ENCODE measurements at places on chromosomes 2 and 18. TPM values are rescaled to one million over a fixed set of nuclear protein-coding genes. Genes with fewer than 3 reads are reported as not detected.

DNA sequence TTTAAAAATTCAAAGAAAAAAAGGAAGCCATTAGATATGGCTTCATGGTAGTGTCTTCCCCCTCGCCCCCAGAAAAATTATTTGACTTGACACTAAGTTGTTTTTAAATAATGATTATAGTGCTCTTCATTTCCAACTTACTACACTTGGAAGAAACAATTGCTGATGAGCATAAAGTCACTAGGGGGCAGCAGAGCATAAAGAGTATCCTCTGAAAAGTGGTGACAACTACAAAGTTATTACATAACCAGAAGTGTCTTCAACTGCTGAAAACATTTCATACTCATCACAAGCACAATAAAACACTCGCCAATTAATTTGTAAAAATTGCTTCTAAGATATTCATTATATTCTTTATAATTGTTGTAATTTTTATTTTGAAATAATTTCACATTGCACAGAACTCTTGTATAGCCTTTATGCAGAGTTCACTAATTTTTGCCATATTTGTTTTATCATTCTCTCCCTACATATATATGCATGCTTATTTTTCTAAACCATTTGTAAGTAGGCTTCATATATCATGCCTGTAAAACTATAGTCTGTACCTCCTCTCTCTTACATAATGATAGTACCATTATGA lies 54.9 kb downstream of the EXOC6B start:
- peak; percentile 71 for DNase-seq

- DNase-seq = peak; percentile 38
These were observed 81.0 kb upstream of the RBMS1 start for GRCh38 chr2:160574468-160575140.

- DNase-seq = no peak
These were observed 207.4 kb downstream of the ARL6IP6 start for GRCh38 chr2:152925547-152926448.

DNA sequence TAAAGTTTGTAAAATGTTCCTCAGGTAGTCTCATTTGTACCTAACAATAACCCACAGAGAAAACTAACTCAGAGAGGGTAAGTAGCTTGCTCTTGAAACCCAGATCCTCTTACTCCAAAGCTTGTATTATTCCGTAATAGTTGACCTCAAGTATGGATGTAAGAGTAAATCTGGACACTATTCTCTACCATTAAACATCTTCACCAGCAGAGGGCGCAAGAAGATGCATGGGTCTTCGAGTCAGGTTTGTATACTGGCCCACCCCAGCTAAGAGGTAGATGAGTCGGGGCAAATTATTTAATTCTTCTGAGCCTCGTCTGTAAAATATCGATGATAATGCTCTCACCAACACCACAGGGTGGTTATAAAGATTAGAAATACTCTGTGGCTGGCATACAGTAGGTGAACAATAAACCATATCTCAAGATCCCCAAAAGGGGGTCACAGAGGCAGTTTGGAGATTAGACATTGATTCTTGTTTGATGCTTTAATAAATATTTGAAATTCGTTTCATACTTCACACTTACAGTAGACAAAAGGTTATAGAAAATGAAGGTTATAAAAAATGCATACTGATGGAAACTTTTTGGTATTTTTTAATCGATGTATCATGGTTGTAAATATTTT lies 3.5 kb upstream of the CABLES1 start:
- peak; percentile 49 for DNase-seq

The UXS1 gene
- total RNA-seq = 61.3 TPM

DNA sequence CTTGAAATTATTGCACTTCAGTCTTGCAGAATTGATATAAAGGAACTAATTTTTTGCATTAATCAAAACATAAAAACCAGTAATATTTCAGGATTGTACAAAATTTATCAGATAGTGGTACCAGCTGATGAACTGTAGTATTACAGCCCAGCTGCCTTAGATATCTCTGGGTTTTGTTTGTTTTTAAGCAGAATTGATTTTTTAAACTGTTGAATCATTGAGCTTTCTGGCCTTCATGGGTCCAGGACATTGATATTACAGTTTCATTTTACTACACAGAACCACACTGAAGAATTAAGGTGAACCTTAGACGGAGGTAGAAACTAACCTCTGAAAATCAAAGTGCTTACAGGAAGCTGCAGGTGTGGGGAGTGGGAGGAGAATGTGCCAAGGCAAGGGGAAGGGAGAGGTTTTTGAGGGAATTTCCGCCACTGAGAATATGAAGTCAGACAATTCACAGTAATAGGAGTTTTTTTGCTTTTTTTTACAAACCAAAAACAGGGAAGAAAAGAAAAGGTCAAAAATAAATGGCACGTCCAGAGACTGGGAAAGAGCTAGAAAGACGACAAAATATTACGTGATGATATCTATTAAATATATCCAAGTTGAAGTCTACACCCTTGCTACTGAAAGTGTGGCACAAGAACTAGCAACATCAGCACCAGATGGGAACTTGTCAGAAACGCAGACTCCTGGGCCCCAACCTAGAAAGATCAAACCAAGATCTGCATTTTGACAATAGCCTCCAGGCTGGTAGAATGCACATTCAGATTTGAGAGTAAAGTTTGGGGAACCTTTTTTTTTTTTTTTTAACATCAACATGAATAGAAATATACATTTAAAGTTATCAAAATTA lies 40.8 kb upstream of the SPAG16 start:
- DNase-seq = no peak

- DNase-seq = no peak
These were observed 147.7 kb downstream of the WDPCP start for GRCh38 chr2:63440612-63441011.

The DTNB gene
- total RNA-seq = 51.9 TPM

DNA sequence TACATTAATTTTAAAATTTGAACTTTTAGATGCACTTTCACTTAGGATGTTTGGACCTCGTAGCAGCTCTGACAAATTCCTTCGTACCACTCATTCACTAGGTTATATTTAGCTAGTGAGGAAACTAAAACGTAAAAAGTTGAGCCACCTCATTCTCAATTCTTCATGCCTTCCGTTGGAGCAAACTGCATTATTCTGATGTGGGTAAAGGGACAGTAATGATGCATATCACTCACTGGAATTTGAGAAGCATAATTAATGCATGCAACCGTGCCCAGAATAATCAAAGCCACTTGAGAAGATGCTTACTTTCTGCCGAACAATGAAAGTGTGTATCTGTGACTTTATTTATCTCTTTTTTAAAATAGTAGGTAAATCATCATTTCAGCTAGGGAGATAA lies 2.2 kb downstream of the CNOT9 start:
- DNase-seq = no peak

DNA sequence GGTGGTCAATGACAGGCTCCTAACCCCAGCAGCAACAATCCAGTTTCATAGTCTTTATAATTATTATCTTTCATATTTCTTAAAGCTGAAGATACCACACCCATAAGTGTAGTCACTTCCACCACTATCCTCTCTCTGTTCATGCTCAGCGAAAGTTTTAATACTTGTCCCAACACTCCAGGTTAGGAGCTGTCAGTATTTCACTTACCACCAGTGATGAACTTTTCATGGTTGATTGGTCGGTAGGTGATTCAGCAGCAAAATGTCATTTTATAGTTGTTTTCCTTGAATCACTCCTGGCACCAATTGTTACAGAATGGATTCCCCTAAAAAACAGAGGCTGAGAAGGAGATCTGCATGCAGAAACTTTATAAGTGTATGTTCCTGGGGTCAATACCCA lies 324.9 kb downstream of the CCDC85A start:
- no peak for DNase-seq

- DNase-seq = no peak
These were observed 481.0 kb upstream of the MYT1L start for GRCh38 chr2:2812117-2812516.

The XDH gene
- total RNA-seq = 5.7 TPM

- no peak for DNase-seq
These were observed 146.3 kb upstream of the ZC3H15 start for GRCh38 chr2:186339716-186340115.

- no peak for DNase-seq
These were observed 2.5 kb downstream of the SPEG start for GRCh38 chr2:219437141-219437540.

DNA sequence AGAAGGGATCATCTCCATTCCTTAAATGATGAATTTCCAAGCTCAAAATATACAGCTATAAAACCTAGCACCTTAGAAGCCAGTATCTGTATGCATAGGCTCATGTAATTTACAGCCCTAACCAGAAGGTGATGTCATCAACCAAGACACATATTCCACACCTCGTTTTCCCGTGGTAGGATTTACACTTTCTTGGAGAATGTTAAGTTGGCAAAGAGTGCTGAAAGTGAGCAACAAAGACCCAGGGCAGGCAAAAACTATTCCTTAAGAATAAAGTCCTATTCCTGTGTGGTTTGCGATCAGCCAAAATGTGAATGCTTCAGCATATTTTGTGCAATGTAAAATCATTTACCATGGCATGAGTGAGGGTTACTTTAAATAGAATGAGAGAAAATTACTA lies 247.1 kb downstream of the OSR1 start:
- DNase-seq = no peak

DNA sequence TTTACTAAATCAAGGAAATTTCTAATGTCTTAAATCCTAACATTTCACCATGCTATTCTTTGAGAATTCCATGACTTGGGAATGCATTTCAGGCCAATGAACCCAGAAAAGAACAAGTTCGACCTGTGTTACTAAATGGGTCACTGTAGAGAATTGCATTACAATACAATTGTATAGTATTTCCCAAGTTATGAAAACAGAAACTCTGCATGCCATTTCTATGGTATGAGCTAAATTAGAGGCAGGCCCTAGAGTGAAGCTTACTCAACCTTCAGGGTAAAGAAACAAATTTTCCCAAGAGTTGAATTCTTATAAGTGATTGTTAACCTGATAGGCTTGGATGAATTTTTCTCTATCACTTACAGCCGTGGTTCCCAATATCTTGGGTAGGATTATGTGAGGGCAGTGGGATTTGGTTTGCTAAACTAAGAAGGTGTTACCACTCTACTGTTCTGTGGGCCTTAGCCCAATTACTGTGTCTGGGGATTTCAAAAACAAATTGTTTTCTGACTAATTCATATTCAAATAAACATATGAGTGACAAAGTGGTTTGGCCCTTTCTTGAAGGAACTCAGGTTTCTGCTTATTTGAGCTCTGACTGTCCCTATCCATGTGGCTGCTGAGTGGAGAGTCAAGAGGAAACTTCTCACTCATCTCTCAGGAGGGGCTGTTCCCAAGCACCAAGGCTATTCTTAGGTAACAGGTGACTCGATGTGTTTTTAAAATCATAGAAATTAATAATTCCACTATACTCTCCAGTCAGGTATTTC lies 11.2 kb upstream of the SERPINB7 start:
- no peak for DNase-seq

DNA sequence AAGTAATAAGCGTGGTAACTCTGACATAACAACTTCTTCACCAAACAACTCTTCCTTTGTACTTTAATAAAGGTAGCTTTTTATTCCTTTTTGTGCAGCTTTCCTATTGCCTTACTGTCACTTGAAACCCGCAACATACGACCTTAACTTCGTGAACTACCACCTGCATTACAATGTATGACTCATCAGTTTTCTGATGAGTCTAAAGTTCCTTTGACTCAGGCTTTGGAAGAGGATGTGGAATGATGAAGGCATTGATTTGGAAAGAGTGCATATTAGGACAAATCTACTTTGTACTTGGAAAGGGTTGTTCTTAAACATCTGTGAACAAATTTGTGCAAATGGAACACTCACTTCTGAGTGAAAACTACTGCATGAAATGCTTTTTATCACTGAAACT lies 1012.1 kb downstream of the TMEM182 start:
- no peak for DNase-seq

The INHA gene
- total RNA-seq = 9.1 TPM

- no peak for DNase-seq
These were observed 84.0 kb upstream of the BOD1L2 start for GRCh38 chr18:57062844-57063243.

GRCh38 chr2:174108579-174108978 lies 139.8 kb downstream of the OLA1 start:
- no peak for DNase-seq

The CNDP1 gene
- not detected for total RNA-seq

DNA sequence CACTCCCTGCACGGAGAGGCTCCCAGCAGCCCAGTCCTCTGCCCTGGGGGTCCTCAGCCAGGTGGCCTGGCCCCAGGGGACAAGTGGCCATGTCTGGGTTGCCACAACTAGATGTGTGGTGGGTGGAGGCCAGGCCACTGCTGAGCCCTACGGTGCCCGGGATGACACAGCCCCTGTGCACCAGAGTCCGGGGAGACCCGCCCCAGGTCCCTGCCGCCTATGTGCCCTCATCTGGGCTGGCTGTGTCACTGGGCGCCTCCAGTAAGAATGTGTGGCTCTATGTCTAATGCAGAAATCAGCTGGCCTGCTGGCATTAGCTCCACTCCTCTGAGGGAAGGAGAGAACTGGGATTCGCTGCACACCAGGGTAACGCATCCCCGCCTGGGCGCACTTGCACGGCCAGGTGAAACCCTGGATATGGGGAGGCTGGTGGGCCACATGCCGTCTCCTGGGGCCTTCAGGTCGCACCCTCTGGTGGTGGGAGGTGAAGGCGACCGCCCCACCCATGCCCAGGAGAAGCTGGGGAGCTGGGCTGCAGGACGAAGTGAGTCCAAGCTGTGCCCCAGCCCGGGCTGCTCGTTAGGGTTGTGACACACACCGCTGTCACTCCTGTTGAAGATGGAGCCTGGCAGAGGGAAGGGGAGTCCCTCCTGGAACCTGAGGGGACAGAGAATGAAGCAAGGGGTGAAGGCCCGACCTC lies 136.1 kb downstream of the PTGR3 start:
- no peak for DNase-seq

The ADD2 gene
- 3.8 TPM for total RNA-seq

DNA sequence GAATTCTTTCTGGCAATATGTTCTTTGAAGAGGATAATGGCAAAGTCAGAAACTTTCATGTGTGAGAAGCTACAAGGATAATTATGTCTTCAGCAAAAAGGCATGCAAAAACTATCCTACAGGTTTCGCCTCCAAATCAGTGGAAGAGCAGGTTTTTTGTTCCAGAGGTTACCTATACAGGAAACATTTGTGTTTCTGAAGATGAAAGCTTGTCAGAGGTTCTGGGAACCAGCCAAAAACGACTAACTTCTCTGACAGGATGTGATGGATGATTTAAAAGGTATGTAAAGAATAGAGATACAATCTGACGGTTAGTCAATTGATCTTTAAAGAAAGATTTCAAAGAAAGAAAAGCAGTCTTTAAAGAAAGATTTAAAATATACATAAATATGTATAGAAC lies 37.6 kb downstream of the RND3 start:
- DNase-seq = peak; percentile 93

- DNase-seq = no peak
These were observed 5.7 kb upstream of the OTOS start for GRCh38 chr2:240146141-240146561.

The MTHFD2 gene
- 197 TPM for total RNA-seq
